ENCODE measurements at places on chromosomes 4 and X.

DNA sequence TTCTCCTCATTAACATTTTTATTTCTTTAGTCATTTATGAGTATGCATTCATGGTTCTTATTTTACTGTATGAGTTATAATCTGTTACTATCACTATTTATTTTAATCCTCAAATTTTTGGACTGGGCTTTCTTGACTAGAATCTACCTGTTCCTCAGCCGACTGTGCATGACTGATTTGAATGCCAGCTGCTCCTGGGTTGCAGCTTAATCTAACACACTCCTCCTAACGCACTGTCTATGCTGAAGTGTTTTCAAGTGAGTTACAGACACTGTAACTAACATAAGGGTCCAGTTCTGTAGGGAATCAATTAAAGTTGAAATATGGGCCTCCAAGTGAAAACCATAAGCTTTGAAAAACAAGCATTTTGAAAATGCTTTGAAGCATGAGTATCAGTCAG lies 137.4 kb upstream of the ARSJ start:
- DNase-seq, result no peak

- no peak for DNase-seq
These were observed 7.9 kb upstream of the CBR4 start for GRCh38 chr4:169017971-169018370.

- DNase-seq, result no peak
These were observed 36.0 kb upstream of the TTC29 start for GRCh38 chr4:146981651-146982050.

DNA sequence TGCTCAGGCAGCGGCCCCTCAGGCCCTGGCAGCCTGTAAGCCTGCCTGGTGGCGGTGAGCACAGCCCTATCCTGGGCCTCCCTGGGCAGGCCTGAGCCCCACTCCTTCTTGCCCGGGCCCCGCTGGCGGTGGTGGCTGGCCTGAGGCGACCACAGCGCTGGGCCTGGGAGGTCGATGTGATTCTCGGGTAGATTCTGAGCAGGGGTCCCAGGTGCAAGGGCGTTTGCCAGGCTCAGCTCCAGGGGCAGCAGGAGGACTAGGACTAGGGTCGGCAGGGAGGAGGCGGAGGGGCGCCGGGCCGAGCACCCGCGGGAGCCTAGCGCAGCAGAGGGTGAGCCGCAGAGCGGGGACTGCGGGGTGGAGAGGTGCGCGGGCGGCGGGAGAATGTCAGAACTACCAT lies 17.0 kb downstream of the FAM9A start:
- no peak for DNase-seq

- DNase-seq, result no peak
These were observed 18.5 kb upstream of the ASB5 start for GRCh38 chr4:176287546-176287945.

DNA sequence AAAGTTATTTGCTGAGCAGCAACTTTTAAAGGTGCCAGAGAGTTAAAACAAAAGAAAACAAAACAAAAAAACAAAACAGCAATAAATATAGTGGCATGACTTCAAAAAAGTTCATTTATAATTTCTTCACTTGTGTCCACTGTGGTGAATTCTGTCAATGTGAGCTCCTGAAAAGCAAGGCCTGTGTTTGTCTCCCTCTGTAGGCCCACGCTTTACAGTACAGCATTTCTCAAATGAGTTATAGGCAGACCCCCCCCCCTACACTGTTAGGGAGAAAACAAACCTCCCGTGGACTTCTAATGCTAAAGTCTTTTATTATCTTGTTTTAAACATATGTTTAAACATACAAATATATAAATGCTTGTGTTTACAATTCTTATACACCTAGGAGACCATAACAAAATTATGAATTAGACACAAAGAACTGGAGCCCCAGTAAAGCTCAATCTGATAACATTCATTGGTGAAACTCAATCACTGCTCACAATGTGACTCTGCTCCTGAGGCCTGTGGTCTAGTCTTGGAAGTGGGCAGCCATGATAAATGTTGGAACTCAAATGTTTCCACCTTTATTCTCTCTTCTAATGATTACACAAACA lies 47.0 kb upstream of the SCOC start:
- no peak for DNase-seq

DNA sequence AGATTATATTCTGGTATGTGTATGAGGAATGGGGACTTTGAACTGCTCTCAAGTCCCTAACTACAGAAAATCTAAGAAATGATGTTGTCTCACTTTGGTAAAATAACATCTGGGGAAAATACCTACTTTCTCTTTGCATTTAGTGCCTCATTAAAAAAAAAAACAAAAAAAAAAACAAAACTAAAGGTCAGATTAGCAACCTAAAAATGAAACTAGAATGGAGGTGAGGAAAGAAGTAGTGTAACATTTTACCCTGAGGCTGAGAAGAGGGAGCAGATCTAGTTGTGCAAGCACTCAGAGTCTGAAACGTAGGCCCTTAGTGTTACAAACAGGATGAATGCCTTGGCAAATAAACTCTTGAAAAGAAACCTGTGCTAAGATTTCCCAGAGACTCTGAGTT lies 56.0 kb downstream of the VGLL1 start:
- no peak for DNase-seq

All from ovary (tissue), 10 donors.